SHP77 (cell line): ENCODE measurements at places on chromosomes 2 and 18.

GRCh38 chr18:58388736-58389135 lies 240.2 kb downstream of the ALPK2 start:
- no peak for DNase-seq

- no peak for DNase-seq
Observed at GRCh38 chr2:142598846-142599245, 278.6 kb upstream of the KYNU start.

DNA sequence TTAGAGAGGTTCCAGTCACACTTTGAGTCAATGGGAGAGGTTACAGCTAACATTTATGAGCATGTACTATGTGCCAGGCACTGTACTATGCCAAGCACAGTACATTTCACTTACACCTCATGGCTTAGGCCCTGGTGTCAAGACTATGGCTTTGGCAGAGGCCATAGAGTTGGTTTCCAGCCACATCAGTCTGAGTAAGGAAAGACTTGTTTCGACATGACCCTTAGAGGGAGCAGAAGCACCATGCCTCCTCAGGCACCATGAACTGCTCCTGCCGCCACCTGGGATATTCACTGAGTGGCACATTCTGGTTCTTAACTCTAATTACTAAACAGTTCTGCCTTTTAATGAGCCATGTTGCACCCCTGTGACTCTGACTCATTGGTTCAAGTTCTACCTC lies 12.7 kb downstream of the DGUOK start:
- DNase-seq: no peak

GRCh38 chr2:217331523-217332416 lies 471.9 kb upstream of the TNP1 start:
- no peak for DNase-seq

GRCh38 chr2:240568678-240569522 lies 616 bp downstream of the RNPEPL1 start:
- DNase-seq: peak; percentile 60

DNA sequence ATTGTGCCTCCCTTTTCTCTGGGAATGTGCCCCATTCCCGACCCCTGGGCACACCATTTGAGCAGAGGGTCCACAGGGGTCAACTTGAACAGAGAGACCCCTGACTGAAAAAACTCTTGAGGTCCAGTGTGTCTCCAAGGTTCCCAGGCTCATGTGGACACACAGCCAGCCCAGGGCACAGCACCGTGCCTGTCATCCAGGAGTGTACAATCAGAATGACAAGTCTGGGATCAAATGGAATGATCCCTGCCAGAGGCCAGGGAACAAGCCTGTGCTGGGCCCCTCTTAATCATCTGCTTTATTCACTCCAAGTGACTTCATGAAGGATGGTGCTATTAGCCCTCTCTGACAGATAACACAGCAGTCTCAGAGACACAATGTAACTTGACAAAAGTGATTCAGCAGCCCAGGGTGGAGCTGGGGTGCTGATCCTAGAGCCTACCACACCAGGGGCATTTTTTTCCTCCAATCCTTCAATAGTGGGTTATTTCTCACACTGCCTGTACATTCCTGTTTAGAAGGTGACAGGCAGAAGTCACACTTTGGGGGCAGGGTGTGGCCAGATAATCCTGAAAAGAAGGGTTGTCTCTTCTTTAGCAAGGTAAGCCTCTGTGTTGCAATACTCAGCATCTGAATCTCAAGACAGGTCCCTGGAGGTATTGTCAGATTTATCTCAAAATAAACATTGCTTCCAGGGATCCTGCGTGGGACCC lies 84.0 kb upstream of the TMEM200C start:
- DNase-seq: no peak

DNA sequence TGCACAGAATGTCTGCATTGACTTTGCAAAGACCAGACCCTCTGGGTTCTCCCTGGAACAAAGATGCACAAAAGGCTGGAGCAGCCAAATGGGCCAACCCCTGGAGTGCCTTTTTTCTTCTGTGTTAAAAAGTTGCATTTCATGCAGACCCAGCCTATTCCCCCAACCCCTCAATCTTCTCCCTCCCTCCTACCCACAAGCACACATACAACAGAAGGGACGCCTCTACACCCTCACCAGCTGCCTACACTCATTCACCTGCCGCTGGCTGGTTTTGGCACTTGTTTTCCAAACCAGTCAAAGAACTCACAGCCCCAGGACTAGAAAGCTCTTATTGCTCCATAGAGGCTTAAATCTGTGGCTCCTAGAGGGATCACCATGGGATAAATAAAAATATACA lies 16.6 kb downstream of the MARCHF4 start:
- DNase-seq: no peak

DNA sequence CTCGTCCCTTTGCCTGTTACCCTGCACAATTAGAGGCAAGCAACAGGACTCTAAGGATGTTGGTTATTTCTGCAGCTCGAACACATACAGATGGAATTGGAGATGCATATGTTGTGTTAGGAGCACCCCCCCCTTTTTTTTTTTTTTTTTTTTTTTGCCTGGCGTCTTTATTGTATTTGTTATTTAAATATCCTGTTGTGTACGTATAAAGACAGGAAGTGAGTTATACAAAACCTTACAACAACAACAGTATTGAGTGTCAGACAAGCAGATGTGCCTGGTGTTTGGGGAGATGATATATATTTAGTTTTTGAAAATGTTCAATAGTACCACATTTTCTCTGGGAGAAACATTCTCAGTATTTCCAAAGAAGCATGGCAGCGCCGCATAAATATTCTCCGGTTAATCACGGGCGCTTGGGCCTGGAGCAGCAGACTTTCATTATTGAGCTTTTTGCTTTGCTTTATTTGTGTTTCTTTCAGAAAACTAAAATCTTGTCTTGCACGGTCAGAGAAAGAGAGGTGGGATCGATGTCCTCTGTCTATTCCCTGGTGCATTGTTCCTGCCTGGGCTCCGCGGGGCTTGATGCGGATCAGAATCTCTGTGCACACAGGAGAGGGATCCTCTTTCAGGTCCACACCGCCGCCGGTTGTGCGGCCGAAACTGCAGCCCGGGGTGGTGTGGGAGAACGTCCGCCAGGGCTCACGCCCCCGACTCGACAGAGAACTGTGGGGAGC lies 23.2 kb upstream of the ZNF516 start:
- no peak for DNase-seq

DNA sequence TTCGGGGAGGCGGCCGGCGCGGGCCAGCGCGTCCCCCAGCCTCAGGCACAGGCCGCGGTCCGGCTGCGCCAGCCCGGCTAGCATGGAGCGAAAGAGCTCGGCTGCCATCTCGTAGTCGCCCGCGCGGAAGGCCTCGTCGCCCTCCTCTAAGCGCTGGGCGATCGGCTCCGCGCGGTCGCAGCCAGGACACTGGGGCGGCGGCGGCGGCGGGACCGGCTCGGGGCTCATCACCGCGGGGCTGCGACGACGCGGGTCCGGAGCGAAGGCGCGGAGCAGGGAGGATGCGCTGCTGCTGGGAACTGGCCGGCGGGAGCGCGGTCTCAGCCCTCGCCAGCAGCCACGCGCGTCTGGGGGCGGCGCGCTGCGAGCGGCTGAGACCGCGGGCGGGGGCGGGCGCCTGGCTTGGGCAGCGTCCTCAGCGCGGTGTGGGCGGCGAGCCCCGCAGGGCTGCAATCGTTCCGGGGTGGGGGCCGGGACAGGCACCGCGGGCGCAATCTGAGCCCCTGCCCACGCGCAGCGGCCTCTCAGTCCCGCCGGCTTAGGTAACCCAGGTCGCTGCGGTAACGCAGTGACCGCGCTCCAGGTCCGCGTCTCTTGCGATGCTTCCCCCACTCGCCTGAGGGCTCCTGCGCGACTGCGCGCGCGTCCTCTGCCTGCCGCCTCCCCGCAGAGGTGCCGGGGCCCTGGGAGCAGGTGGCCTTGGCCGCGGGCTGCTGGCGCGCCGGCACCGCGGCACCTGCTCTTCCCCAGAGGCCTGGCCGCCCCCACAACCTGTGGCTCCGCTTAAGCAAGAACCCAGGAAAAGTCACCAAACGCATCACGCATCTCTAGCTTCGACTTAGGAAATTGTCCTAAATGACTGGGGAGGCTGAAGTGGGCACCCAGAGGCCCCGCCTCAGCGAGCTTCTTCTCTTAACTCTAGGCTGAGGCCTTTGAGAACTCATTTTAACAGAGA lies at the start of gene LONRF2:
Gene LONRF2, minus strand, starts transcription at position 636 of the 955 bp plus-strand sequence. Its CDS starts 408 bp downstream, at position 228.
- peak; percentile 52 for DNase-seq

- no peak for DNase-seq
Observed at GRCh38 chr2:71898851-71899681, 248.6 kb downstream of the CYP26B1 start.

GRCh38 chr18:54323970-54324369 lies 33.7 kb downstream of the STARD6 start:
- DNase-seq: no peak

DNA sequence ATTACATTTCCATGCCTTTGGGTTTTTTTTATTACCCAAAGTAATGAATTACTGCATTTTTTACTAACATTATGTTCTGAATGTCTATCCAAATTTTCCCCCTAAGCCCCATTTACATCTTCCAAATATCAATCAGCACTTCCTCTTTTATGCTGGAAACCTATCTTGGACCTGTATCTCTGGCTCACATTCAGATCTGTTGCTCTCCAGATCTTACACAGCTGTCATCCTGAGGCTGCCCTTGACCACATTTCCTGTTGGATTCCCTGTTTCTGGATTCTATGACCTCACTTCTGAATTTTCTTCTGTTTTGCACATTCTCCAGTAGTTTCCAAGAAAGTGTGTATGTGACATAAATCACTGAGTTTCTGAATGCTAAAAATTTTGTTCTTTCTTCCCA lies 146.7 kb downstream of the PDE1A start:
- no peak for DNase-seq

DNA sequence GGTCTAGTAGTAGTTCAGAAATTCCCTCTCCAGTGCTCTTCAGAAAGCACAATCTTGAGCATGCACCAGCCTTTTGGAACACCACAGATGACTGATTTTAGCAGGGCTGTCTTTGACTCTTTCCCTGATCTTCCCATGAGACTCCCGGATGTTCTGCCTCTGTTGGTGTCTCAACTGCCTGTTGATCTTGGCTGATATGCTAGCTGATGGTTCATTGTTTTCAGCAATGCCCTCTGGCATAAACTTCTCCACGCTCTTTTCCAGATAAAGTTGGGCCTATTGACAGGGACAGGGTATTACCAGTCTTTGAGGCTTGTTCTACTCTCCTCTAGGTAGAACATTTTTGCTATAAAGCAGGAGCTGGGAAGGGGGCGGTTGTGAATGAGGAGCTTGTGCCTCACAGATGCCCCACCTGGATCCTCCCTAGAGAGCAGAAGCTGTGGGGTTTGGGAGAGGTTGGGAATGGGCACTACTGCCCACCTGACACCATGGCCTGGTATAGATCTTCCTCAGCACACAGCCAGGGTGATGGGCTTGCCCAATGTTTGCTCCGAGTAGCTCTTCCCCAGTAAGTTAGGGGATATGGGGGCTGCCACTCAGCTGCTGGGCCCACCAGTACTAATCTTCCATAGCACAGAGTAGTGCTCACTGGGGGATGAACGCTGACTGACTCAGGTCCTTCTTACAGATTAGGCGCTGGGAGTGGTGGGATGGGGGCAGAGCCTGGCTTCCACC lies 111.3 kb downstream of the PTGR3 start:
- DNase-seq: no peak

DNA sequence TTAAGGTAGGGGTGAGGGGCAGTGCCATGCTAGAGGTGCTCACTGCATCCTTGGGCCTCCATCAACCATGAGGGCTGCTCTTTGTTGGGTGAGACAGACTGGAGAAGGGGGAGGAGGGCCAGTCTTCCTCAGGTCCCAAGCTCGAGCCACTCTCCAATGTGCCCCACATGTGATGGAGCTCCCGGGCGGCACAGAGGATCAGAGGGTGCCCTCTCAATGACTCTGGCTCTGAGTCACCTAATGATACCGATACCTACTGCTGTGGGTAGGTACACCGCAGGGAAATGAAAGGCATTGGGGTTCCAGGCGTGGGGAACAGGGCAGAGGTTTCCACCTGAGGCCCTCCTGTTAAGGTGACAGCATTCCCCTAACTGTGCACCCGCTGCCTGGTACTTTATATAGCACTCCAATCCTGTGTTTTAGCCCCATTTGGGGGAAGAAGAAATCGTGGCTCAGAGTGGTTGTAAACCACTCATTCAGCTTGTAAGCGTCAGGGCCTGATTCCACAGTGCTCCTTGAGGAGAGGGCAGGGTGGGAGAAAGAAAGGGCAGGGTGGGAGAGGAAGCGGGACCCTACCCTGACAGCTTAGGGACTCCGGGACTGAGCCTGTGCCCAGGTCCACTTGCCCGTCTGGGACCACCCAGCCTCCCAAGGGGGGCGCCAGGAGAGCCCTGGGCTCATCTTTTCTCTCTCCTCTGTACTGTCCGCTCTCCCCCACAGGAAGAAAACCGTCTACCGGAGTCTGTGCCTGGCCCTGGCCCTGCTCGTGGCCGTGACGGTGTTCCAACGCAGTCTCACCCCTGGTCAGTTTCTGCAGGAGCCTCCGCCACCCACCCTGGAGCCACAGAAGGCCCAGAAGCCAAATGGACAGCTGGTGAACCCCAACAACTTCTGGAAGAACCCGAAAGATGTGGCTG lies 1.8 kb downstream of the B3GNT7 start:
- DNase-seq: no peak

GRCh38 chr18:8525692-8526091 lies 83.5 kb upstream of the RAB12 start:
- DNase-seq: no peak

GRCh38 chr2:113178891-113179290 lies 5.1 kb downstream of the PSD4 start:
- no peak for DNase-seq

DNA sequence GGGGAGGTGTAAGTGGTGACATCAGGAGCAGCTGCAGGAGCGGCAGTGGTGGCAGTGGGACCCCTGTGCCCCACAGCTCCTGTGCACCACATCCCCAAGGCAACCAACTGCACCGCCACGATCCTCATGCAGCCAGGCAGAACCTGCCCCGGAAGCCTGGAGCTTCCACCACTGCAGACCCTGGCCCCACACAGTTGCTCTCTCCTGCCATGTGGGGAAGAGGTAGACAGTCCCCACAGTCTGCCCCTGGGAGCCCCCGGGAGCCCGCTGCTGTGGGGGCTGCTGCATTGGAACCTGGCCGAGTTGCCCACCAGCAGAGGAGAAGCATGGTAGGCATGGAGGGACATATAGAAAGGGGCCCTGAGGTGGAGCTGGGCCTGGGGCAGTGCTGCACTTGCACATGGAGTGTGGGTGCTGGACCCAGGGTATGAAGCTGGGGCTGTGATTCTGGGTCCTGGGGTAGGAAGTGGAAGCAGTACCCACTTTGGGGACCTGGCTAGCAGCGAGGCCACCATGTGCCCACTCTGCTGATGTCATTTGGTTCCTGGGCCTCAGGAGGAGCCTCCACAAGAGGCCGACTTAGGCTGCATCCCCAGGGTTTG lies 623.3 kb upstream of the LRRTM4 start:
- no peak for DNase-seq

- DNase-seq: no peak
Observed at GRCh38 chr2:19321946-19322345, 36.5 kb downstream of the OSR1 start.

GRCh38 chr18:574149-574860 lies 5.9 kb upstream of the CETN1 start:
- no peak for DNase-seq

DNA sequence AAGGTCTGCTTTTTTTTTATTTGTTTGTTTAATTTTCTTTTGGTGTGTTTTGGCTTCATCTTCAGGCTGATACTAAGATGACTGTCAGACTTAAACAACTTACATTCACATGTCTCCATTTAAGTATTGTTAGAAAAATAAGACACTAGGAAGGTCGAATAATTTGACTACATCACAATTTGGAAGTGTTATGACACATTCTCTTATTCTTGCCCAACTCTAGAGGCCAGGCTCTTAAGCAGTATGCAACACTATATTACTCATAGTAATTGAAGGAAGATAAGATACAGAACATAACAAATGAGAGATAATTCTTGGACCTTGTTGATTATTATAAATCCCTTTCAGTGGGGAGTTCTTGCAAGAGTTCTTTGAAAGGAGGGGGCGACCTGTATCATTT lies 295.3 kb upstream of the COL3A1 start:
- no peak for DNase-seq
